ENCODE measurements at places on chromosomes 2 and 18. TPM values are rescaled to one million over a fixed set of nuclear protein-coding genes. Genes with fewer than 3 reads are reported as not detected.

Gene CFLAR
- total RNA-seq, result 141 TPM

DNA sequence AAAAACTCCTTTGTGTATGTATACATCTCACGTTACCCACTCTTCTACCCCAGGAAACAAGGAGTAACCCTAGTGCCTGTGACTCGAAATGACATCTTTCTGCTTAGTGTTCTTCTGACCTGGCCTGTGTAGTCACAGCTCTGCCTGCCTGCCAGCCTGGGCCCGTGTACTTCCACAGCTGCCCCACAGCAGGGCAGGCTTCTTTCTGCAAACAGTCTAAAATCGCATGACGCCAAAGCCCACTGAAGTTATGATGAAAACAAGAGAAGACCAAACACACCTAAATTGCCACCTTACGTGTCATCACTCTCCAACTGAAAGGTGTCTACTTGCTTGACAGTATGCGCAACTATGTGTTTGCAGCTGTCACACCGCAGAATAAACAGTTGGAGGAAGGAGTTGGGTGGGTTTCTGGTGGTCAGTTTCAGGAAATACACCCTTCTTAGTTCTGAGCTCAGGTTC lies 1.5 kb downstream of the GAREM1 start:
- no peaks in the 10 kb centered on the region for H3K36me3 ChIP-seq
- peak overlapping the region; percentile 74 for H3K27ac ChIP-seq
- H3K4me3 ChIP-seq, result peak overlapping the region; percentile 68
- peak; percentile 10 for DNase-seq
- no peaks in the 10 kb centered on the region for H3K4me1 ChIP-seq

DNA sequence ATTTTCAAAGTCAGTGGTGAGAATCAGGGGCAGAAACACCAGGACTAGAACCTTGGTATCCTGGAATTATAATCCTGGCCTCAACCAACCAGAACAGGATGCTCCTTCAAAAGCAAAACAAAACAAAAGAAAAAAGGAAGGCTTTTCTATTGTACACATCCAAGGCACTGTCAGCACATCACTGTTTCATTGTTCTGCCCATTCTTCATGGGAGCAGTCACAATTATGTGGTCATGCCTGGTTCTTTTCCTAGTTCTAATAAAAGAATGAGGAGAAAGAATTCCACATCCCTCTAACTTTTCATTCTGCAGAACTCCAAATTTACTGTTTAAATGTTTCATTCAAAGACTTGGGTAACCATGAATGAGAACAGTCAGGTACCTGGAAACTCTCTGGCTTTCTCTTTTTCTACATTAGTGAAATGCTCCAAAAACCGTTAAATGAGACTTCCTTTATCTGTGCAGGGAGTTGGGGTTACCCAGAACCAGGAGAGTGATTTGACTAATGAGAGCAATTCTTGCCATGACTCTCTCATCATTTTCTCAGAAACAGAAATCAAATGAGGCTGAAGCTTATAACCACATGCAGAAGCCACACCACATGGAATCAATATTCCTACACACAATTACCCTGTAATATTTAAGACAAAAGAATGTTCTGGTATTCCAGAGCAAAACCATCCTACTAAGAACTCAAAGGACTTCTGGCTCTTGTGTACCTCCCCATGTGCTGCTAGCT lies 110.9 kb upstream of the CCDC150 start:
- no peak for DNase-seq
- no peaks in the 10 kb centered on the region for H3K36me3 ChIP-seq
- no peak overlapping the region for H3K4me3 ChIP-seq

DNA sequence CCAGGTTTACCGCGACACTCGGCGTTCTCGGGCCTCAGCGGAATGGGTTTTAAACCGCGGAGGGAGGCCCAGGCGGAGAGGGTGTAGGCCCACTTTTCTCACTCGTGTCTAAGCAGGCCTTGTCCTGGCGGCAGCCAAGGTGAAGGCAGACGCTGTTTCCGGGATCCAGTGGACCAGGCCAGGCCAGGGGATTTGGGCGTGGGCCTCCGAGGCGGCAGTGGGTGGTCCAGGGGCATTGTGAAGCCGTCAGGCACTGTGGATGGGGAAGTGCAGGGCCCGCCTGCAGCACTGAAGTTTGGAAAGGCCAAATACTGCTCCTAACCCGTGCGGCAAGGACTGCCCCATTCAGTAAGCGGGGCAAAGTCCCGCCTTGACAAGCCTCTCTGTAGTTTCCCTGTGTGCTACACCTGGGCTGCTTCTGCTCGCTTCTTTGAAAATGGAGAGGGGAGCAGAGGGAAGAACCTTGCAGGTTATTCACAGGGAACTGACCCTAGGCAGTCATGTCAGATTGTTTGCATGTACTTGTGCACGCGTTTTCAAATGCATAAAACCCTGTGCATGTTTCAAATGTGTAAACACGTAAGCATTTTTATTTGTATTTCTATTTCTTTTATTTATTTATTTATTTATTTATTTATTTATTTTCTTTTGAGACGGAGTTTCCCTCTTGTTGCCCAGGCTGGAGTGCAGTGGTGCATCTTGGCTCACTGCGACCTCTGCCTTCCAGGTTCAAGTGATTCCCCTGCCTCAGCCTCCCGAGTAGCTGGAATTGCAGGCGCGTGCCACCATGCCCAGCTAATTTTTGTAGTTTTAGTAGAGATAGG lies 7.5 kb upstream of the DLX2 start:
- DNase-seq, result no peak
- H3K27ac ChIP-seq, result no peak overlapping the region
- H3K4me1 ChIP-seq, result no peaks in the 10 kb centered on the region
- no peaks in the 10 kb centered on the region for H3K36me3 ChIP-seq

Gene GBX2
- total RNA-seq, result 0.23 TPM

Measured in prostate gland (tissue), 2 donors.